Endothelial cell of umbilical vein (primary cell): ENCODE measurements at places on chromosomes 2 and 18.
A peak's percentile ranks its signal among the peaks of the same experiment; 100 is the strongest.

DNA sequence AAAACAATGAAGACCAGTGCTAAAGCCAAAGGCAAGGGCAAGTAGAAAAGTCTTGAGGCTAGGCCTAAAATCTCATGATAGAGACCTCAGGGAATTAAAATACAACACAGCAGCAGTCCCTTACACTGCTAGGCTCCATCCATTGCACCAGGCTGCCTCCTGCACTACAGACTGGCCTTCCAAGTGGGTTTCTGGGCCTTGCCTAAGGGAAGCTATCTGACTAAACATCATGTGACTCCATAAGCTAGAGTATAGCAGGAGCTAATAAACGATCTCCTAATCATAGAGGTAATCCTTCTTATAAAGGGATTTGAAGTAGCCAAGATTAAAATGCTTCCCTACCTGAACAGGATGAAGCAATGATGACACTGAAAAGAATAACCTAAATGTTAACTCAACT lies 77.6 kb upstream of the NFU1 start:
- DNase-seq = peak; percentile 19

DNA sequence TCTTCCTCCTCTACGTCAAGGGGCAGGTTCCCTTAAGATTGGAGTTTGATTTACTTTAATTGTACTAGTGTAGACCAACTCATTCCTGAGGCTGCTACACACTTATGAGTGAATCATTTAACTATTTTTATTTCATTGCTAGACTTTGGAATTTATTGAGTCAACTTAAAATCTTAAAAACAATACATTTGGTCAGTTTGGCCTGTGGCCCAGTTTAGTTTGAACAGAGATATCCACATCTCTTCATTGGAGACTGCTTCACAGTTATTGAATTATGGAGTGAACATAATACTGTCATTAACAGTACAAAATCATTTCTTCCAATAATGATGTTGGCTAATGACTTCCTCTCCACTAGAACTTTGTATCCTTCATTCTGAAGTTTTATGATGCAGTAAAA lies 34.5 kb upstream of the STPG4 start:
- peak; percentile 85 for DNase-seq

DNA sequence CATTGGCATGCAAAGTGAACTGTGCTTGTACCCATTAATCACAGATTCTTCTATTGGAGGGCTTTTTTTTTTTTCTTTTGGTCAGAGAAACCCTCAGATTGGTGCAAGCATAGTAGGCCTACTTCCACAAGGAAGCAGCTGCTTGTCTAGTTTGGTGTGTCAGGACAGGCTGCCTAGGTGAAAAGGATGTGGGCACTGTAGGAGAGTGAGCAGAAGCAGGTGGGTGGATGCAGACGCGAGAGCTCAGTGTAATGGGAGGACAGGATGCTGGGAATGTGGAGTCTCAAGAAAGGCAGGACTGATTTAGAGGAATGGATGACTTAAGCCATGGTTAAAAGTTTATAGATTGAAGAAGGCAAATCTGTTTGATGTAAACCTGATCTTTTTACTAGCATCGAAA lies 3.1 kb downstream of the ELP2 start:
- DNase-seq = no peak

GRCh38 chr2:26068602-26069298 lies 34.9 kb downstream of the RAB10 start:
- DNase-seq = peak; percentile 86

- DNase-seq = no peak
Measured at GRCh38 chr2:170017860-170018532, 160.0 kb upstream of the MYO3B start.

DNA sequence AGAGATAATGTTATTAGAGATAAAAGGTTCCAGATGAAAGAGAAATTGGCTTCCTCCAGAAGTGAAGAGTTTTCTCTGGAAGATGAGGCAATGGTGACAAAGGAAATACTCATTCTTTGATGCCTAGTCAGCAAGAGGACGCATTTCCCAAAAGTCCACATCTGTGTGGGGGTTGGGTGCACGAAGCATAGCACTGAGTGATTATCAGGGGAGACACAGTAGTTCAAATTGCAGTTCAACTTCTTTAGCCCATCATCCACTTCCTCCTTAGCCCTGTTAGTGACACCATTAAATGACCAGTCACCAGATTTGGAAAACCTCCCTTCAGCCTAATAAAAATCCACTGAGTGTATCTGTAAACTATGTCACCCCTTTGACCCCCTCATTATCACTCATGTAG lies 80.9 kb upstream of the PHLPP1 start:
- DNase-seq = no peak

- DNase-seq = peak; percentile 55
Measured at GRCh38 chr2:36407413-36407812, 51.8 kb downstream of the CRIM1 start.

GRCh38 chr2:43028188-43028587 lies 198.2 kb downstream of the ZFP36L2 start:
- DNase-seq = no peak

GRCh38 chr18:3213300-3214059 lies 6.3 kb downstream of the MYOM1 start:
- peak; percentile 10 for DNase-seq

- peak; percentile 89 for DNase-seq
Measured at GRCh38 chr2:105376789-105377240, 22.0 kb downstream of the FHL2 start.

- DNase-seq = no peak
Measured at GRCh38 chr2:11159574-11160170, 4.4 kb downstream of the SLC66A3 start.

DNA sequence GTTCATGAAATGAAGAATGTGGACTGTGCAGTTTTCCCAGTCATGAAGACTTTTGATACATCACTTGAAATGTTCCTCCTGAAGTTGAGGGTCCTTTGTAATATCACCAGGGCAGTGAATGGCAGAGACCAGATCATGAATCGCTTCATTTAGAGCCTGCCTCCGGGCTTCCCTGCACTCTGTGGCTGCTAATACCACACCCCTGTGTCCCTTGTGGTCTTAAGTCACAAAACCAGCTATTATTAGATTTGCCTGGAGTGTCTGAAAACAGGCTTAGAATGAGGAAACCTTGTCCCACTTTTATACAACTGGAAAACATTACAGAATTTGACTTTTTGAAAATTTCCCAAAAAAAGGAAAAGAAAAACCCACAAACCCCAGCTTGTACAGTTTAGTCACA lies 147.9 kb downstream of the MGAT5 start:
- no peak for DNase-seq

GRCh38 chr2:189261431-189261841 lies 81.9 kb upstream of the COL5A2 start:
- DNase-seq = peak; percentile 95

- DNase-seq = no peak
Measured at GRCh38 chr2:224248944-224249371, 152.9 kb downstream of the FAM124B start.

DNA sequence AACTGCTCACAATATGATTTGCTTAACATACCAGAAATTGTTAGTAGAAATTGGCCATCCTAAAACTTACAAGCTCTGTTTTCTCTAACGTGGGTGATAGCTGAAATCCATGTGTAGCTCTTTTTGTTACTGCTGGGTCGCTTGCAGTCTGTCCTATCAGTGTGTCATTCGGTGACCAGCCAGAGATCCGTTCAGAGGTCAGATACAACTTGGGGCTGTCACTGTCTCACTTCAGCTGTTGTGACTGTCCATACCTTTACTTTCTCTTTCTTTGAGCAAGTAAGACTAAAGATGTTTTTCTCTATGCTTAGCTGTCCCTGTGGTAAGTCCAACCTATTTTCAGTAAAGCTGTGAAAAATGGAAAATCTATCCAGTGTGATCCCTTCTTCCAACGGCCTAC lies 282.9 kb upstream of the KCNH7 start:
- DNase-seq = no peak

GRCh38 chr2:198273660-198274059 lies 469.3 kb downstream of the PLCL1 start:
- DNase-seq = no peak

GRCh38 chr2:16911746-16912145 lies 246.1 kb upstream of the CYRIA start:
- no peak for DNase-seq

DNA sequence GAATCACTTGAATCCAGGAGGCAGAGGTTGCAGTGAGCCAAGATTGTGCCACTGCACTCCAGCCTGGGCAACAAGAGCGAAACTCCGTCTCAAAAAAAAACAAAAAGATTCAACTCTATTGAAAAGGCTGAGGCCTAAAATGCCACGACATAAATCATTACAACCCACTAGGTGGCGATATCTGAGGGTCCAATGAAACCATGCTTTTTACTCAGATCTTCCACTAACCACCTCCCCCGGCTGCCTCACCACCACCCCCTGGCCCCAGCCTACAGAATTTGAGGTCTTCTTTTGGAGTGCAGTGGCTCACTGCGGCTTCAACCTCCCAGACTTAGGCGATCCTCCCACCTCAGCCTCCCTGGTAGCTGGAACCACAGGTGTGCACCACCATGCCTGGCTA lies 57.5 kb downstream of the AP1S3 start:
- DNase-seq = peak; percentile 53

GRCh38 chr18:911025-911424 lies 6.4 kb downstream of the ADCYAP1 start:
- DNase-seq = no peak

DNA sequence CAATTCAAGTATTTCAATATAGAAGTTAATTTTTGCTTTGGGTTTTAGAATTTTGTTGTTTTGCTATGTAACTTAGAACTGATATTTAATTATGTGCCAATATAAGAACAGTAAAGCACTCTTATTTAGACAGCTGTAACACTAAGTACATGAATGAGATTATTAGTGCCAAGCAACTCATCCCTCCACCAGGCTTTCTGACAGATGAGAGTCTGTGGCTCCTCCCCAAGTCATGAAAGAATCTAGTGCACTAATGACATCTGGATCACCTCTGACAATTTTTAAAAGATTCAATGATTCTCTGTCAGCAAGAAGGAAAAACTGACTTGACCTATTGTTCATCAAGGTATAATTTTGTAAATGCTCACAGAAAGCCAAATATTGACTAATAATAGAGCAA lies 67.8 kb downstream of the TMEFF2 start:
- no peak for DNase-seq

- no peak for DNase-seq
Measured at GRCh38 chr2:227657199-227657845, 9.3 kb upstream of the SCYGR5 start.

DNA sequence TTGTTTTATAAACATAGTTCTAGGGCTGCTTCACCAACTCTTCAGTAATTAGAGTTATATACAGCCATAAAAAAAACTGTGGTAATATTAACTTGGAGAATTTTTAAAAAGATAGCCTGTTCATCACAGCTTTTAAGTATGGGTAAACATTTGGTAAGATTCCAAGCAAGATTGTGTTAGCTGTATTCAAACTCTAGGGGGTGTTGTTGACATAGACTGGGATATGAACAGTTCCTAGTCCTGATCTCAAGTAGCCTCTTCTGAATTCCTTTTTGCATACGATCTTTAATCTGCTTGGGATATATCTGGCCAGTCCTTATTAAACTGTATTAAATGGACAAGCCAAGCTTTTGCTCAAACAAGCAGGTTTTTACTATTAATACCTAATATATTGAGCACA lies 13.4 kb downstream of the NOP58 start:
- DNase-seq = peak; percentile 88

- DNase-seq = peak; percentile 11
Measured at GRCh38 chr18:47883771-47884413, 46.6 kb downstream of the SMAD2 start.

GRCh38 chr2:218816561-218817011 lies 15.0 kb downstream of the PRKAG3 start:
- no peak for DNase-seq

DNA sequence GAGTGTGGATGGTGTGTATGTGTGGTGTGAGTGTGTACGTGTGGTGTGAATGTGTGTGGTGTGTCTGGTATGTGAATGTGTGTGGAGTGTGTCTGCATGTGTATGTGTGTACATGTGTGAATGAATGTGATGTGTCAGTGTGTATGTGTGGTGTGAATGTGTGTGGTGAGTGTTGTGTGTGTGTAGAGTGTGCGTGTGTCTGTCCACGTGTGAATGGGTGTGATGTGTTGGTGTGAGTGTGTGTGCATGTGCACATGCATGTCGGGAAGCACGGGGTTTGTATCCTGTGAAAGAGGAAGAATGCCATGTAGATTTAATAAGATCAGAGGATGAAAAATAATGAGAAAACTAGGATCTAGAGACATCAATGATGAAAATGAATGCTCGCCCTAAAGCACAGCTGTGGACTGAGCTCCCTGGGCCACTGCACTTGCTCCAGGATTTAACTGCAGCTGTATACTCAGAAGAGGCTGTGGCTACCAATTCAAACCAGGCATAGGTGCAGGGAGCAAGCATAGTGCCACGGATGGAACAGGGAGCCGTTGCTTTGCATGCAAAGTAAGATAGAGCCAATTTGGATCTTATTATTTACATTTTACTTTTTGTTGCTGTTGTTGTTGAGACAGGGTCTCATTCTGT lies 122.7 kb downstream of the DOCK10 start:
- DNase-seq = no peak

DNA sequence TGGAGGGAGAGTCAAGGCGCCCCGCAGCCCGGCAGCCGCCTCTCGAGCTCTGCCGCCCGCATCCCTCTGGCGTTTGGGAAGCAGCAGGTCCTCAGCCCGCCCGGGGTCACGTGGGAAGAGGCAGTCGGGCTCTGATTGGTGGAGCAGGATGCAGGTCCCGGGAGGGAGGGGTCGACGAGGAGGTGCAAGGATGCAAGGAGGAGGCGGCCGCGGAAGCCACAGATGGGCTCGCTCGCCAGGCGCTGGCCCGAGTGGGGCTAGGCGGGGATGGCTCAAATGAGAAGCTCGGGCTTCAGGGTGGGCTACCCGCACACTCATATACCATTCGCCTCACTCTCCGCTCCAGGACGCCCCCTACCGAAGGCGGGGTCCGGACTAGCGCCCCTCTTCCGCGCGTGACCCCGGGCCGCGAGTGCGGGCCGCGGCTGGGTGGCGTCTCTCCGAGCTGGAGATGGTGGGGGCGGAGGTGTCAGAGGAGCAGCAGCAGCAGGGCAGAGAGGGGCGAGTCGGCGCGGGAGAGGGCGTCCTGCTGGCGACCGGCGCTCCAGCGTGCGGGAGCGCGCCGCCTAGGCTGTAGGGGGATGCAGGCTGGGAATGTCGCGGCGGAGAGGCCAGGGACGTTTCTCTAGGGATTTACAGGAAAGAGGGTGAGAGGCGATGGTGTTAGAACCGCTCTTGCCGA lies at the start of gene TMEFF2:
Gene TMEFF2 (minus strand): TSS at position 68 of the 682 bp plus-strand sequence. CDS start 409 bp downstream, outside the sequence.
- DNase-seq = peak; percentile 61

DNA sequence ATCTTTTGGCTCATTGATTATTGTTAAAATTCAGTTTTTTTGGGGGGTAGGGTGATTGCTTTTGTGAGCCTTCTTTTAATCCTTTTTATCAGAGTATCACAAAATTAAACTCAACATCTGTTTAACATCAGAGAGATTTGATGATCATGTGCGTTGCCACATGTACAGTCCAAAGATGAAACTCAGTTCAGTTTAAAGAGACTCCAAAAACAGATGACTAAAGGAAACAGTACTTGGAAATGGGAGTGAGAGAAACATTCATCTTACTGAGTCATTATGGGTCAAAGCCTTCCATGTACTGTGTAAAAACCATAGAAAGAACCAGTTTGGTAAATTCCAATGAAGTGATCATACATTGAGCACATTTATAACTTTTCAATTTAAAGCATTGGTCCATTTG lies 53.0 kb downstream of the LYPD6 start:
- DNase-seq = no peak

GRCh38 chr2:138324068-138324771 lies 177.3 kb upstream of the SPOPL start:
- no peak for DNase-seq

- DNase-seq = no peak
Measured at GRCh38 chr2:160044728-160045127, 17.7 kb downstream of the PLA2R1 start.

- no peak for DNase-seq
Measured at GRCh38 chr2:172843902-172844715, 108.5 kb downstream of the RAPGEF4 start.

GRCh38 chr18:38494065-38494464 lies 928.5 kb upstream of the CELF4 start:
- no peak for DNase-seq
